ENCODE measurements at places on chromosomes 3 and 15.

DNA sequence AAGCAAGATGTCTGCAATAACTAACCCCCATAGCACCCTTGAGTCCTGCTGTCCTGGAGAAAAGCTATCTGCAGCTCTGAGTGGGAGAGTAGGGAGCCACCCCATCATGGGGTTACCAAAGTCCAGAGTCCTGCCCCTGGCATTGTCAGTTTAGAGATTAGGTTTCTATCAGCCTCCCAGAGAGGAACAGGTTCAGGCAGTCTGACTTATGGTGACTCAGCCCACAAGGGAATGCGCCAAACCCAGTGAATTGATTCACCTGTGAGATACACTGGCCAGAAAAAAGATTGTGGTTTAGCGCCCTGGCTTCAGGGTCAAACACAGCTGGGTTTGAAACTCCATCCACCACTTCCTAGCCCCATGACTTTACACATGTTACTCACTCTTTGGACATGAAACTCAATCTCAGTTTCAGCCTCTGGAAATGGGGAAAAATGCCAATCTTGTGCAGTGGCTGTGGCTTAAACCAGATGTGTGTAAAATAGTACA lies 263.6 kb upstream of the HES1 start:
- no peak for DNase-seq

DNA sequence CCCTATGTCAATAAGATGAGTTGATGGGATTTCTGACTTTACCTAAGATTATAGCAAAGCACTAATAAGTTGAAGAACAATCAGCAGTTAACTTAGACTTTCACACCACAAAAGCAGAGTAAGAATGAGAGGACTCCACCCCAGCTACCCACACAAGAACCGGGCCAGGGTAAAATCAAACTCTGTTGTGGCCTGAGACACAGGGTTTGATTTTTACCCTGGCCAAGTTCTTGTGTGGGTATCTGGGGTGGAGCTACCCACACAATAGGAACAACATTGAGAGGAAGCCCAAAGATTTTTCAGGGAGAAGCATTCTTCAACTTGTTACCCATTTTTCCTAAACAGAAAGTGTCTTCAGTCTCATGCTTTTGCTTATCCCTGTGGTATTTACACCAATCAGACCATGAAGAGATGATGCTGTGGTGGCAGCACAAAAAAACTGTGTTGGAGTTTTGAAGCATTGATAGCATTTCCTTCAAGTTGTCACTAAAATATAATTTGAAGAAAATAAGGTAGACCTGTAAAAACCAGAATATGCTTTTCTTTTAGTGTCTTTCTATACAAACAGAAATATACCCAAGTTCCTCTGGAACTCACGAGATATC lies 25.6 kb downstream of the CPOX start:
- DNase-seq: no peak

- no peak for DNase-seq
Observed at GRCh38 chr3:112775011-112775742, 71.5 kb downstream of the CD200R1L start.

DNA sequence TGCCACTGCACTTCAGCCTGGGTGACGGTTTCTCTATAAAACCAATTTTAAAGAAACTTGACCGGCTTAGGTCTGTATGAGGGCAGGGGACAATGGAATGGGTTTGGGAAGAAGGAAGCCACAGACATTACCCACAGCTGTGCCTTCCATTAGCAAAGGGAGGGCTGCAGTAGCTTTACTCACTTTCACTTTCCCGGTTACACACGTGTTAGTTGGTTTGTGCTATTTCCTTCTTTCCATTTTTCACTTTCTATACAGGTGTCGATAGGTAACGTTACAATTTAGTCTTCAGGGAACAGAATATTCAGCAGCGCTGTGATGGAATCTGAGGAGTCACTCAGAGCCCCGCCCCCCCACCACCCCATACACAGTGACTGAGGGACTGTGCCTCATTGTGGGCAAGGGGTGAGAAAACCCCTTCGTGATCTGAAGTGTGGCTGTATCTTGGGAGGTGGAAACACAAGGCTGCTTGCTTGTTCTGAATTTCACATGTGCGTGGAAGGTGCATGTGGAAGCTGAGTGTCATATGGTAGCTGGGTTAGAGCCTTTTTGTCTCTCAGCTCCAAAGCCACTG lies 44.8 kb upstream of the RPL32 start:
- DNase-seq: no peak

GRCh38 chr3:194280777-194281176 lies 70.4 kb downstream of the CPN2 start:
- DNase-seq: no peak

GRCh38 chr3:121951291-121951919 lies 57.2 kb downstream of the SLC15A2 start:
- no peak for DNase-seq

- no peak for DNase-seq
Observed at GRCh38 chr3:42680271-42680670, 5.1 kb upstream of the KLHL40 start.

DNA sequence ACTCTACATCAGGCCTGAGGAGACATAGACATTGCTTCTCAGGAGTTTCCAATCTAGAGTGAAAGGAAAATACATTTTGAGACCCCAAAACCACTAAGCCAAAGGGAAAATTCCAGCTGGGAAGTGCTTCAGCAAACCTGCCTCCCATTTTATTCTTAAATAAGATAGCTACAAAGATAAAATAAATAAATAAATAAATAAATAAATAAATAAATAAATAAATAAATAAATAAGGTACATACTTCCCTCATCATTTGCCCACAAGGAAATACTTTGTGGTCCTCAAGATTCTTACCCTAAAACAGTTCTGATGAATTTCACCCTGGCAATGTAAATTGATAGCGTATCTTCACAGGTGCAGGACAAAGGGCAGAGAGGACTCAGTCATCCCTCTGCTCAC lies 474.0 kb upstream of the ROBO1 start:
- no peak for DNase-seq

DNA sequence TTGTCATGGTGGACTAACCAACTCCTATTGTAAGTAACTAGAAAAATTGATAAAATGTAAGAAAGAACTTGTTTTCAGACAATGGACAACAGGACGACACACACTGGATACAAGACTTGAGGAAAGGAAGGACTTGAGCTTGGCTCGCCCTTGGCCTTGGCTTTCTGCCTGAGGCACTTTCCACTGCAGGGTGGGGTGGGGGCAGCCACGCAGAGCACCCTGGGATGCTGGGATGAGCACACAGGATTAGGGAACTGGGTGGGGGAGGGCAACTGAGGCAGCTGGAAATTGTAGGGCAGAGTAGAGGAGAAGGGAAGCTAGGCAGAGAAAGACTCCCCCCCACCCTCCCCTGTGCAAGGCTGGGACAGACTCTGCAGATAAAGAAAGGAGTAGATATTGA lies 25.5 kb upstream of the HHATL start:
- no peak for DNase-seq

DNA sequence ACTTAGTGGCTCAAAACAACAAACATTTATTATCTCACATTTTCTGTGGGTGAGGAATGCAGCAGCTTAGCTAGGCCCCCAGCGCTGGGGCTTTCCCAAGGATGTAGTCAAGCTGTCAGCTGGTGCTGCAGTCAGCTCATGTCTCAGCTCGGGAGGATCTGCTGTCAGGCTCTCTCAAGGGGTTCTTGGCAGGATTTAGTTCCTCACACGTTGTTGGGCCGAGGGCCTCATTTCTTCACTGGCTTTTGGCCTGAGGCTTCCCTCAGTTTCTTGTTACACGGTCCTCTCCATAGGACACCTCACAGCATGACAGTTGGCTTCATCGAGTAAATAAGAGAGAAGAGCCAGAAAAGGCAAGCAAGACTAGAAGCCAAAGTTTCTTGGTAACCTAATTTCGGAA lies 13.7 kb upstream of the U2SURP start:
- no peak for DNase-seq

GRCh38 chr3:152202976-152203626 lies 65.6 kb upstream of the MBNL1 start:
- DNase-seq: no peak
